H1 (cell line): ENCODE measurements at places on chromosomes 1 and 21. TPM values are rescaled to one million over a fixed set of nuclear protein-coding genes. Genes with fewer than 3 reads are reported as not detected.
A peak's percentile ranks its signal among the peaks of the same experiment; 100 is the strongest.

ZNF648 gene
- total RNA-seq = 0.20 and 0.23 TPM in 2 replicates

TINAGL1 gene
- total RNA-seq = 9.7 and 11.2 TPM in 2 replicates

CYB561D1 gene
- total RNA-seq = 3.6 and 4.3 TPM in 2 replicates

OLFML2B gene
- 8.4 and 10.4 TPM in 2 replicates for total RNA-seq

WDR64 gene
- not detected in 2 replicates for total RNA-seq

DNAJC6 gene
- 3.0 and 3.7 TPM in 2 replicates for total RNA-seq

SELENBP1 gene
- 15.3 and 20.0 TPM in 2 replicates for total RNA-seq

BLACAT1 gene
- 3.5 and 3.8 TPM in 2 replicates for total RNA-seq

ZBTB37 gene
- total RNA-seq = 11.3 and 12.5 TPM in 2 replicates

XKR8 gene
- 13.8 and 14.2 TPM in 2 replicates for total RNA-seq

DNA sequence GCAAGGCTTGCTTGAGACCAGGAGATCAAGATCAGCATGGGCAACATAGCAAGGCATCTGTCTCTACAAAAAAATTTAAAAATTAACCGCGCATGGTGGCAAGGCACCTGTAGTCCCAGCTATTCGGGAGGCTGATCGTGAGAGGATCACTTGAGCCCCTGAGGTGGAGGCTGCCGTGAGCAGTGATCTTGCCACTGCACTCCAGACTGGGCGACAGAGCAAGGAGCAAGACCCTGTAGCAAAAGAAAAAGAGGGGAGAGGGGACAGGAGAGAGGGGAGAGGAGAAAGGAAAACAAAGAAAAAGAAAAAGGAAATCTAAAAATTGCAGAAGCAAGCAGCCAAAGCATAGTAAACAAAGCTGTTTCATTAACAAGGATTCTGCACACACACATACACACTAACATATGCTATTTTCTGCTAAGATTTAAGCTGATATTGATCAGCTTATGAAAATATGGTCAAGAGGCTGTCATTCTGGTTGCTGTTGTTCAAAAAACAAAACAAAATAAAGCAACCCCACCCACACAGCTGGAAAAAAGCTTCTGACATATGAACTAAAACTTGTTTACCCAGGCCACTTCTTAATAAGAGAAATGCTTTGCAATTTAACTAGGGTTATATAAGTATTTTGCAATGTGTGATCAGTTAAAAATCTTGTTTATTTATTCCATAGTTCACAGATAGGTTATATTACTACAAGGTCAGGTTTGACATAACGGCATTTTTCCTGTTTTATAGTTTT lies 1.8 kb downstream of the ARNT start:
- no peak for DNase-seq

GRCh38 chr21:44927259-44927586 lies 6.5 kb upstream of the ITGB2 start:
- no peak for DNase-seq

GRCh38 chr1:176177764-176178163 lies 29.3 kb downstream of the COP1 start:
- DNase-seq = no peak

DNA sequence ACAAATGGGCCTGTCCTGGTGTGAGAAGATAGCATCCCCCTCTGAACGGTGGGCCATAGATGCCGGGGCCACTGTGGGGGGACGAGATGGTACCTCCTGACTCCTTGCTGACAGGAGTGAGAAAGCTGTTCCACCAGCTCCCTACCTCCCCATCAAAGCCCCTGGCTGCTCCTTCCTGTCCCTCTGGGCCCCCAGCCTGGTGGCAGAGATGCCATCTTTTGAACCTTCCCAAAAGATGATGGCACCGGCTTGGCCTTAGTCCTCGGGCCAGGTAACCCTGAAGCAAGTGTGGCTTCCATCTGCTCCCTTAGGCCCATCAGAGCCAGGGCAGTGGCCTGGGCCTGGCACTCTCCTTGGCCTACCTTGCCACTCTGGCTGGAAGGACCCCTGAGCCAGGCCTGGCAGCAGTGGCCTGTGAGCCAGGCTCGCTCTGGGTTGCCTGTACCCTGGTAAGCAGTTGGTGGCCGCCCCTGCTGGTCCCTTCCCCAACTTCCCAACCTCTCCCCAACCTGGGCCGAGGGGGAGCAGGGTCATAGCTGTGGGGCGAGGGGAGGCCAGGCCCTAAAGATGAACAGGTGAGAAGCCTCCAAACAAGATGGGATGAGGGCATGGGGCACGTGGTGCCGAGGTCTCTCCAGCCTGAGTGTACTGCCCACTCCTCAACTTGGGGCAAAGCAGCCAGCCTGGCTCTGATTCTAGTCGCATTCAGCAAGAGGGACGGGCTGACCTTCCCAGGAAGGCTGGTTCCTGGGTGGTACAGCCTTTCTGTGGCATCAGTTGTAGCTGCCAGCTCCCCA lies 34.7 kb downstream of the ZBTB17 start:
- no peak for DNase-seq

- no peak for DNase-seq
Observed at GRCh38 chr1:58592522-58593134, 15.6 kb upstream of the TACSTD2 start.

GRCh38 chr1:197394831-197395608 lies 127.0 kb downstream of the CRB1 start:
- DNase-seq = no peak

- peak; percentile 39 for DNase-seq
Observed at GRCh38 chr1:39220891-39221870, 16.7 kb downstream of the MACF1 start.

DNA sequence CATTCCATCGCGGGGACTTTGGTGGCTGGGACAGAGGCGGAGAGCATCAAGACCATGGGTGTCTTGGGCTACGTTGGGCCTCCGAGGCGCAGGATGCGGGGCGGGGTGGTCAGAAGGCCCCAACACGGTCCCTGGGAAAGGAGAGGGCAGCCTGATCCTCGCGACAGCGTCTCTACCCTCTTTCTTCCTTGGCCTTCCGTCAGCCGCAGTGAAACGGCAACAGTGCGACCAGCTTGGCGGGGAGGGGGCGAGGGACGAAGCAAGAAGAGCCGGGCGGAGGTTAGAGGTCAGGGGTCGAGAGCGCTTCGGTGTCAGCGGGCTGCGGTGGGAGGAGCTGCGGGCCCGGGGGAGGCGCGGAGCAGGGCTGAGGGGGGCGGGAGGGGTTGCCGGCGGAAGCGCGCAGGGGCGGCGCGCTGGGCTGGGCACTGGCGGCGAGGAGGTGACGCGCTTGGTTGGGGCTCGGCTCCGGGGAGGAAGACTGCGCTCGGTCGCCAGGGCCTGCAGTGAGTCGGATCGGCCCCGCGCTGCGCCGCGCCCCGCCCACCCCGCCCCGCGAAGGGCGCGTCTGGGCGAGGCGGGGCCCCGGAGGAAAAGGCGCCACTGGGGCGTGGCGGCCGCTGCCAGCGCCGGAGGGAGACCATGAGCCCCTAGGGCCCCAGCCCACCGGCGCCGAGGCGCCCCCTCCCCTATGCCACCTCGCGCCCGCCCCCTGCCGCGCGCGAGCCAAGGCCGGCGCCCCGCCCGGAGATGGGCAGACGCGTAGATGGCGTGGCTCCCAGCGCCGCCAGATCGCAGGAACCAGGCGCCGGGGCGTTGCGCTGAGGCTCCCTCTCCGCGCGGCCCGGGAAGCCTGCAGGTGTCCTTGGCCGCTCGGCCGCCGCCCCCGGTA lies at the start of gene KCNC4:
Gene KCNC4, plus strand, starts transcription at position 600 of the 889 bp plus-strand sequence. CDS start 1,186 bp downstream, outside the sequence.
- DNase-seq = peak; percentile 85

- no peak for DNase-seq
Observed at GRCh38 chr1:17214876-17215544, 10.1 kb downstream of the PADI1 start.

GRCh38 chr1:234199476-234200127 lies 173.7 kb upstream of the COA6 start:
- DNase-seq = no peak

DNA sequence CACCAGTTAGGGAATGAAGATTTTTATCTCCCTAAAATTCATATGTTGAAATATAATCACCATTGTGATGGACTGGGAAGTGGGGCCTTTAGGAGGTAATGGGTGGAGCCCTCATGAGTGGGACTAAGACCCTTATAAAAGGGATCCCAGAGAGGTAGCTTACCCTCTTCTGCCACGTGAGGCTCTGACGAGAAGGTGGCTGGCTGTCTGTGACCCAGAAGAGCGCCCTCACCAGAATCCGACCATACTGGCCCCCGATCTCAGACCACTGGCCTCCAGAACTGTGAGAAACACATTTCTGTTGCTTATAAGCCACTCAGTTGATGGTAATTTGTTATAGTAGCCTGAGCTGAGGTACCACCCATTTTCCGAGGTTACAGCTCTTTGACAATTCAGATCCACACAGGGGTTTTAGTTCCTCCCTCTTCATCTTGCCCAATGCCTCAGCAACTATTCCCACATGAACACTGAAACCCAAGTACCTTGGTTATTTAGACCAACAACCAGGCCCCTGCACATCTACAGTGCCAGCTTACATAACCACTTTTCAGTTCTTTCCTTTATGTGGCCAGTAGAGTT lies 27.6 kb upstream of the HUNK start:
- no peak for DNase-seq

- DNase-seq = no peak
Observed at GRCh38 chr1:12798911-12799310, 7.7 kb downstream of the PRAMEF1 start.

DNA sequence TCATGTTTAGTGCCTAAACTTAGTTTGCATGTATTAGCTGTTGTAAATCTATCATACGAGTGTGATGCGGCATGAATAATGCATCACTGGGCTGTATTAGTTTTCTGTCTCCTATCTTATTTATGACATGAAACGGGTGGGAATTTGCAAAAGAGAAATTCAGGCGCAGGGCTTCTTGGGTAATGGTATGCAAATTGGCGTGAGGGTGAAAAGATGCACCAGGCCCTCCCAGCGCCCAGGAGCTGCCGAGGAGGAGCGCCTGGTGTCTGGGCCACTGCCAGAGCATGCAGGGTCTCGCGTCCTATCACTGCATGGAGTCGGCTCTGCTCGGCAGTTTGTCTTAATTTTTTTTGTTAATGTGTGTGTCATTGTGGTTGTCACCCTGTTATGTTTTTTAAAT lies 82.9 kb upstream of the ACTL8 start:
- DNase-seq = no peak

- DNase-seq = no peak
Observed at GRCh38 chr1:22105611-22106207, 37.2 kb downstream of the WNT4 start.

DNA sequence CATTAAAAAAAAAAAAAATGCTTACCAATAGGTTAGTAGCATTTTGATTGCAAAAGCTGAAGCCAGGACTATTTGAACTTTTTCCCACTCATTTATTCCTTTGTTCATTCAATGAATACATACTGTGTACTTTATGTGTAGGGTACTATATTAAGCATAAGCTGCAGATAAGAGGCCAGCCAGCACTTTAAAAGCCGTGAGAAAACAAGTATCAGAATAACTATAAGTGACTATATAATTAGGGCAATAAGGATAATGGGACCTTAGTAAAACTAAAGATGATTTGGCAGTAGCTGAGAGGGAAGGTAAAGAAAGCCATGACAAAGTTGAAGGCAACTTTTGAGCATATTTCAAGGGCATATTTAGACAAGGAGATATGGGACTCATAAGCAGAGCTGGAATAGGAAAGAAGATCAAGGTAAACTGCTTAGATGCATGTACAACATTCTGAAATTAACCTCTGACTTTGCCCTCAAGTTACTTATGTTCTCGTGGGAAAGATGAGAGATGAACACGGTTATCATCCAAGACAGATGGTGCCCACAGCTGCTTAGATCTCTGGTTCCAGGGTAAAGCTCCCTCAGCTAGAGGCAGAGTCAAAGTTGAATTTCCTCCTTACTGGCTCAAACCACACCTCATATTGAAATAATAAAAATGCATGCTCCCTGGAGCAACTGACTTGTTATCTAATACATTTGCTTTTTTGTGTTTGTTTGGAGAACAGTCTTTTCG lies 44.0 kb upstream of the FMO2 start:
- DNase-seq = no peak

DNA sequence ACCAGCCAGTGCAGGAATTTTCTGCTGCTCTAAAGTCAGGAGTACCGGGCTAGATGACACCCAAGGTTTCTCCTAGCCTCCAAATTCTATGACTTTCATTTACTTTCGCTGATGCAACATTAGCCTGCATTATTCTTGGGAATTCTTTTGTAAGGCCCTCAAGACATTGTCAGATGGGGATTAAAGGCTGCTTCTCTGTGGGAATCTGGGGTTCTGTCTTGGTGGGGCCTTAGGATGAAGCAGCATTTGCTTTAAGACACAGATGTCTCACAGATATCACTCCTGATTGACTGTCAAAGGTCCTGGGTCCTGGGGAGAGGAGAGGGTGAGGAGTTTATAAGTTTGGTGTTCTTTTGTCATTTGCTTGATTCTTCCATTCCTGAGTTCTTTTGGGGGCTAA lies 11.6 kb downstream of the PKP1 start:
- DNase-seq = no peak
